ENCODE measurements at places on chromosomes 5 and 9. TPM values are rescaled to one million over a fixed set of nuclear protein-coding genes. Genes with fewer than 3 reads are reported as not detected.

DNA sequence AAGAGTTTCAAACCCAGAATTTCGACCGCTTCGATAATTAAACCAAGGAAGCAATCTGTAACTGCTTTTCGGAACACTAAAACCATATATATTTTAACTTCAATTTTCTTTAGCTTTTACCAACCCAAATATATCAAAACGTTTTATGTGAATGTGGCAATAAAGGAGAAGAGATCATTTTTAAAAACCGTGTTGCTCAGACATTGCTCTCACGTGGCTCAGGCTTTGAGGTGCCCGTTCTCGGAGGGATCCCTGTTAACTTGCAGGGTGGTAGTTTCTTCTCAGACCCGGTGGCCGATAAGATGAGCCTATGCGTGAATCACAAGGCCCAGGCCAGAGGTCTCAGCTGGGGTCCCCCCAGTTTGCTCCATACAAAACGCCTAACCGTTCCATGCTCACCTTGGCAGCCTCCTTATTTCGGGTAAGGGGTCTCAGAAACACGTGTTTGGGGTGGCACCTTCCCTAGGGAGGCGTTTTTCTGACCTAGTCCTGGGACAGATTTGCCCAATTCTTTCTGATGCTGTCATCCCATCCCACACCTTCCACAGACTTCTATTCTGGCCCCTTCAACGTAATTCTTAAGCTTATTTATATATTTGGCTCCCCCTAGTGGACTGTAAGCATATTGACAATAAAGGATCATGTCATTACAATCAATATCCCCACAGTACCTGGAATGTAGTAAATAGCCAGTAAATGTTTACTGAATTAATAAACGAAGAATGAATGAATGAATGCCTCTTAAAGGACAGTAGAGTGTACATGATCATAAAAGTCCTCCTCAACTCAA lies 48.1 kb downstream of the THBS4 start:
- peak; percentile 94 for DNase-seq

DNA sequence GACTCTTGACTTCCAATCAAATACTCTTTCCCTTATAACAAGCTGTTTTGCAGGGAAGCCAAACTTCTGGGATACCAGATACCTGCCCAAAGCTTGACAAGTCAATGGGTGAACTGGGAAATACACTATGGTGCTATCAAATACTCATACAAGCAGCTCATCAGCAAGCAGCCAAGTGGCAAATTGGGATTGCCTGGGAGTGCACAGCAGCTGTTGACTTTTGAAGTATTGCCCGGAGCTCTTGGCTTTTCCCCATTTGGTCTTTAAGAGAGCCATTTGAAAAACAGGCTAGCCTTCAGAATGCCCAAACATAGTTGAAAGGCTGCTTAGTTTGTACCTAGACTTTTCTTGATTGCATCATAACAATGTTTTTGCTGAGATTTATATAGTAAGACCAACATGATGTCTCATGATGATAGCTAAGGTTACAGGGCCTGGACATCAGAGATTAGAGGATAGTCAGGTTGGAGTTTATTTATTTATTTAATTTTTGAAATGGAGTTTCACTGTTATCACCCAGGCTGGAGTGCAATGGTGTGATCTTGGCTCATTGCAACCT lies 210.1 kb upstream of the ZNF608 start:
- DNase-seq: no peak

- no peak for DNase-seq
Observed at GRCh38 chr5:119290161-119290569, 65.7 kb upstream of the TNFAIP8 start.

TMOD1 gene
- 0.43 TPM for polyA plus RNA-seq

Measured in GM23248 (cell line).